ENCODE measurements at places on chromosomes 12 and 14.

GRCh38 chr14:61705017-61705416 is 9.7 kb downstream of the HIF1A start:
- H3K27ac ChIP-seq, result no peak overlapping the region
- peaks cover 73% of the 10 kb centered on the region for H3K4me1 ChIP-seq
- H3K36me3 ChIP-seq, result peaks cover 55% of the 10 kb centered on the region
- DNase-seq, result no peak
- no peak overlapping the region for H3K4me3 ChIP-seq

GRCh38 chr12:116528498-116528897 is 30.7 kb upstream of the MAP1LC3B2 start:
- H3K27me3 ChIP-seq, result no peaks in the 10 kb centered on the region
- H3K27ac ChIP-seq, result no peak overlapping the region
- H3K36me3 ChIP-seq, result no peaks in the 10 kb centered on the region

- peak; percentile 90 for DNase-seq
- peak within 1 kb of the TSS; percentile 96 for H3K27ac ChIP-seq
- peaks cover 47% of the 10 kb centered on the region for H3K4me1 ChIP-seq
- peaks cover 41% of the 10 kb centered on the region for H3K36me3 ChIP-seq
- H3K27me3 ChIP-seq, result no peaks in the 10 kb centered on the region
- H3K4me3 ChIP-seq, result peak within 1 kb of the TSS; percentile 96
Measured at GRCh38 chr14:24195186-24196070, at the start of gene TM9SF1. Gene TM9SF1 (minus strand): TSS chr14:24195441. CDS start chr14:24195019, 422 bp downstream.

DNA sequence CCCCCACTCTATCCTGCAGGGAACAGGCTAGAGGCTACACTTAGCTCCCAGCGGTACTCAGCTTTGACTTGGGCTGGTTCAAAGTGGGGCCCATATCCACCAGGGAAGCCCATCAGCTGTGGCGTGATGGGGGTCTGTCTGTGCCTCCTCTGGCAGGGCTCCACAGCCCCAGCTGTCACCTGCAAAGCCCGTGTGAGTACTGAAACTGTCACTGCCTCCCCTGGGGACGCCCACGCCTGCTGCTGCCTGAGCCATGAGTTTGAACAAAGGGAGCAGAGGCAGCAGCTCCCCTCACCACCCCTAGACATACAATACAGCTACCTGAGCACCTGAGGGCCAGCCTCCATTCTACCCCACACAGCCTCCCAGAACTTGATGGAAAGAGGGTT is 5.0 kb downstream of the REM2 start:
- peak overlapping the region; percentile 50 for H3K27ac ChIP-seq
- H3K27me3 ChIP-seq, result no peaks in the 10 kb centered on the region
- peaks cover 35% of the 10 kb centered on the region for H3K4me1 ChIP-seq

DNA sequence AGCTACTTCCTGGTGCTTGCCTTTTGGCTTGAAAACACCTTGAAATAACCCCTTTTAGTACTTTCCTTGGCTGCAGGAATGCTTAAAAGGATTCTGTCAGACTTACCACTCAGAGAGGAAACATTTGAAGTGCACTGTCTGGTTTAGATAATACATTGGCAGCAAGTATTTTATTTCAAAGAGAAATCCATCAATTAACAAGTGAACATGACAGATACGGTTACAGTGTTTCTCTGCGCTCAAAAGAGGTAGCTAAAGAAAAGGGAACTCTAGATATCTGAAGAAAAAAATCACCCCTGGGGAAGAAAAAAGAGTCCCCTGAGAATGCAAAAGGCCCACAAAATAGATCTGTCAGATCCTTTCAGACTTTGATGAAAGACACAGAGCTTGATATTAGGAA is 421.9 kb downstream of the LRFN5 start:
- no peak overlapping the region for H3K27ac ChIP-seq
- H3K27me3 ChIP-seq, result no peaks in the 10 kb centered on the region
- H3K4me3 ChIP-seq, result no peak overlapping the region
- H3K36me3 ChIP-seq, result no peaks in the 10 kb centered on the region
- no peak for DNase-seq
- H3K4me1 ChIP-seq, result no peaks in the 10 kb centered on the region

DNA sequence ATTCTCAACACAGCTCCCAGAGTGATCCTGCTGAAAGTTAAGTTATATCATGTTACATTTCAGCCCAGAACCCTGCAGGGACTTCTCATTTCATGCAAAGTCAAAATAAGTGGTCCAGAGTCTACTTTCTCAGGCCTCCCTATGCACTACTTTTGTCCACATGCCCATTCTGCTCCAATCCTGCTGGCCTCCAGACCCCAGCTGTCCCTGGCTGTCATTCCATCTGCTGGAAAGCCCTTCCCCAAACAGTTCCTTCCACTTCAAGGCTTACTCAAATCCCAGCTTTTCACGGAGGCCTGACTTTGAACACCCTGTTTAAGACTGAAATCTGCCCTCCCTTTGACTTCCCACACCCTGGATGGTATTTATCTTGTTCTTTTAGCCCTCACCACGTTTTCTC is 109.8 kb upstream of the DNM1L start:
- H3K4me3 ChIP-seq, result no peak overlapping the region
- DNase-seq, result no peak
- H3K27ac ChIP-seq, result no peak overlapping the region
- H3K4me1 ChIP-seq, result no peaks in the 10 kb centered on the region

DNA sequence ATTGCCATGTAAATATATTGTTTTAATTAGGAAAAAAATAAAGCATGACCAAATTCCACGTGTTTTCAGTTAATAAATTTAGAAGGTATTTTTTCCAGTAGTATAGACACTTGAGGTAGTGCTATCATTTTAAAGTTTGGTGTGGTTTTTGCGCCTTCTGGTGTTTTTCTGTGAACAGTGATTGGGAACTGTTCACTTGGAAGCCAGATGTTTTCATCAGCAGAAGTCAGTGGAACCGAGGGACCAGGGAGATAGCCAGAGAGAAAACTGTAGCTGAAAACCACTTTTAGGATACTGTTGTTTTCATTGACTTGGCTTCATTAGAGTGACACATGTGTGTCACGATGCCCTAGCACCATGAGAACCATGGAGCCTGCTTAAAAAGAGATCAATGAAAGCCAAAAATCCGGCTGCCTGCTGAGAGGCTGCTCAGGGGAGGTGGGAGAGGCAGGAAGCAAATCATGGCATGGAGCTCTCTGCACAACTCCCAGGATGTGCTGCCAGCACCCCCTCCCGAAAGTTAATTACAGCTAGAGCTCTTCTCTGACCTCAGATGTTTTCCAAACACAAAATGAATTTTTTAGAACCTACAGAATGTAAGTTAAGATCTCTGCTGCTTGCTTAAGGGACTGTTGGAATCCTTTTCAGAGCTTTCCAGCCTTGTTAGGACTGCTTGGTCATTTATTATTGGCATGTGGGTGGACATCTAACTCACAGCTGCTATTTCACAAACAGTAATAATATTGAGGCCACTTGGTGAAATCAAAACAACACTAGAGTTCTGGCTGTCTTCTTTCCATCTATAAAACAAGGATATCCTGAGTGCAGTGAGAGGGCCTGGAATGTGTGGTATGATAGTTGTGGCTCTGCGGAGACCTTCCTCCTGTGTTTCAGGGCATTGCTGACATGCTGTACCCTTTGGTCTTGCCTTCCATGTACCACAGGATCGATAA is 192.3 kb downstream of the ANO4 start:
- no peak overlapping the region for H3K4me3 ChIP-seq
- H3K27ac ChIP-seq, result no peak overlapping the region
- peaks cover 7% of the 10 kb centered on the region for H3K27me3 ChIP-seq
- H3K4me1 ChIP-seq, result no peaks in the 10 kb centered on the region
- H3K36me3 ChIP-seq, result no peaks in the 10 kb centered on the region

DNA sequence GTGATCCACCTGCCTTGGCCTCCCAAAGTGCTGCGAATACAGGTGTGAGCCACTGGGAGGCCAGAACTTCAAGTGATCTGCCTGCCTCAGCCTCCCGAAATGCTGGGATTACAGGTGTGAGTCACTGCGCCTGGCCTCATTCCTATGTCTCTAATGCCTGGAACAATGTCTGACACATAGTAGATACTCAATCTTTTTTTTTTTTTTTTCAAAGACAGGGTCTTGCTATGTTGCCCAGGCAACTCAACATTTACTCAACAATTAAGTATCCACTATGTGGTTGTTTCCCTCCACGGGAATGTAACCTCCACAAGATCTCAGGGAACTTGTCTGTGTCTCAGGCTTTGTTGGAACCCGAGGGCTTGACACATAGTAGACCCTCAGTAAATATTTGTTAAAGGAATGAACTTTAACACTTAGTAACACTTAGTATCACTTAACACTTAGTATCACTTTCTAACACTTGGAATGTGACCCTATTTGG is 3.0 kb upstream of the TMEM120B start:
- no peak overlapping the region for H3K27ac ChIP-seq
- no peaks in the 10 kb centered on the region for H3K27me3 ChIP-seq
- peaks cover 2% of the 10 kb centered on the region for H3K36me3 ChIP-seq
- peaks cover 18% of the 10 kb centered on the region for H3K4me1 ChIP-seq
- no peak for DNase-seq

DNA sequence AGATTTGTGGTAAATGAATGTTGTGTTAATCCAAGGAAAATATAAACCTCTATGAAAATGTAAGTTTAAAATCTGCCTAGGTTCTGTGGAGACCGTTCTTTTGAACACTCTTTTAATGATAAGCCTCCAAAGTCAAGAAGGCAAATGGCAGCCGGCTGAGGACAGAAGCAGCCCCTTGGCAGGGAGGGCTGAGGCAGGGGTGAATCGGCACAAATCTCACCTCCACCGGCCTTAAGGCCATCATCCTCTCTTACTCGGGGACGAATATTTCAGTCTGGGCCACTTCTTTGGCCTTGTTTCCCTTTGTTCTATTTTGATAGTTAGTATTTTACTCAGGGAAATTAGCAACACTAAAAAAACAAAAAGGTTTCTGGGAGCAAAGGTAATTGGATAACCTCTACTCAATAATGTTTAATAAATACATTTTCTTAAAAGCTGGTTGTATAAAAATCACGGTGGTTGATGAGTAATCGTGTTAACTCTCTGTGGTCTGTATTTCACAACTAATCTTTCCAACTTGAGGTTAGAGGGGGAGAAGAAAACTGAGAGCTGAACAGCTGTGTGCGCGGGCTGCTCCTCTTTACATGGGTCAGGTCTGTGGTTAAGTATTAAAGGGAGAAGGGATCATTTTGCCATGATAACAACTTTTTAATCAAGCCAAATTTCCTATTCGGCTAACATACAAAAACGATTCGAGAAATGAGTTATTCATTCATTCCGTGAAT is 18.6 kb downstream of the LGMN start:
- H3K36me3 ChIP-seq, result peaks cover 19% of the 10 kb centered on the region
- peak overlapping the region; percentile 67 for H3K27ac ChIP-seq
- peaks cover 4% of the 10 kb centered on the region for H3K27me3 ChIP-seq
- DNase-seq, result peak; percentile 42

GRCh38 chr12:29316752-29317151 is 64.2 kb downstream of the ERGIC2 start:
- H3K27me3 ChIP-seq, result no peaks in the 10 kb centered on the region
- H3K36me3 ChIP-seq, result peaks cover 4% of the 10 kb centered on the region
- H3K4me3 ChIP-seq, result no peak overlapping the region

DNA sequence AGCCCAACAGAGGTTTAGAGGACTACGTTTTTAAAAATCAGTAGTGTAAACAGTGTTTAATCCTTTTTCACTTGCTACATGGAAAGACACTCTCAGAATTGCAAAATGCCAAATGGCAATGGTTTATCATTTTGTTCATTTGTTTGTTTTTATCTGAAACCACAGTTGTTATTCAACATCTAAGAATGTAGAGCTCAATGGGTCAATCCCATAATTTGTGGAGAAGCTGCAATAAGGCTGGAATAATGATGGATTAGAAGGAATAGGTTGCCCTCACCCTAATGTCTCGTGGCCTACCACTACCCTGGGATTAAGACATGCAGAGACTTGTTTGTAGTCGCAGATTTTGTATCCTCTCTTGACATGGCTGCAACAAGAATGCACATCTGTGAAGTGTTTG is 115.7 kb downstream of the LLPH start:
- no peak overlapping the region for H3K4me3 ChIP-seq
- no peak for DNase-seq
- H3K36me3 ChIP-seq, result no peaks in the 10 kb centered on the region
- no peak overlapping the region for H3K27ac ChIP-seq
- H3K4me1 ChIP-seq, result no peaks in the 10 kb centered on the region
- H3K27me3 ChIP-seq, result no peaks in the 10 kb centered on the region

DNA sequence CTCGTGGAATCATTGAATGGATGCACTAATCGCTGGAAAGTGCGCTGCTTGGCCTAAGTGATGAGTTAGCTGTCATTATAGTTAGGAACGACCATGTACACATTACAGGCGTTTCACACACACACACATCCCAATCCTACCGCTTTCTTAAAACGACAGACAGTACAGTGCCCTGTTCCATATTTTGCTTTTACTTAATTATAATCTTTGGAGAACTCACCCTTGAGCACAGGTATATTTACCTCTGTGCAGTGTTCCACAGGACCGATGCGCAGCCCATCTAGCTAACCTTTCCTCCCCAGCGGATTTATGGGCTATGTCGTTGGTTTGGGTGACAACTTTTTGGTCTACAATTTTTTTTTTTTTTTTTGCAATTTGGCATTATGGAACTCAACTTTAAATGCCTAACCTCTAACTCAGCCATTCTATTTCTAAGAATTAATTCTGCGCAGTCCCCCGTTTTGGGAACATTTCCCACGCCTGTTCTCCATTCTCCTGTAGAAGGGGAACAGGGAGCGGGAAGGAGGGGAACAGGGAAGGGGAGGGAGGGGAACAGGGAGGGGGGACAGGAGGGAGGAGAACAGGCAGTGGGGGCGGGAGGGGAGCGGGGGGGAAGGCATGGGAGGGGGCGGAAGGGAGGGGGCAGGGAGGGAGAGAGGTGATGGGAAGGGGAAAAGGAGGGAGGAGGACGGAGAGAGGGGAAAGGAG is 663 bp upstream of the ULK1 start:
- peaks cover 12% of the 10 kb centered on the region for H3K4me1 ChIP-seq
- H3K27ac ChIP-seq, result no peak overlapping the region
- no peak for DNase-seq
- no peaks in the 10 kb centered on the region for H3K27me3 ChIP-seq
- no peak overlapping the region for H3K4me3 ChIP-seq

DNA sequence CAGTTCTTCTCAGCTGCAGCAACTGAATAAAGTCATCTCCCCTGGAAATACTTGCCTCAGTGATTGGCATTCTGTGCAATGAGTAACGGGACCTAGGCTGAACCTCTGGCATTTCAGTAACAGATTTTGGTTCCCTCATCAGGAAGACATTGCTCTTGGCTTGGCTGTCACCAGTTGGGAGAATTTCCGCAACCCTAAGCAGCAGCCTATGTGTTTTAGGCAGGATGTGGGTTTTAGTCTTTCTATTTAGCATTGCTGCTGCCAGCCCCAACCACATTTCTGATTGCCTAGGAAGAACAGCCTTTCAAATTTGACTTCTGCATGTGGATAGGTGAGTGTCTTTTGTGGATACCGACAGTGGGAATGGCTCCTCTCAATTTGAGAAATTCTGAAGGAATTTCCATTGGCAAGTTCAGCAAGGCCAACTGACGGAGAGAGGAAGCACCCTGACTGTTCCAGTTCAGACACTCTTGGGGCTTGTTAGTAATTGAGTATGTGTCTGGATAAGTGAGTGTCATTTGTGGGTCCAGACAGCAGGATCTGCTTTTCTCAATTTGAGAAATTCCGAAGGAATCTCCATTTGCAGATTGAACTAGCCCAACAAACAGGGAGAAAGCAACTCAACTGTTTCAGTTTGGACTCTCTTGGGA is 19.0 kb upstream of the CLEC2A start:
- no peaks in the 10 kb centered on the region for H3K27me3 ChIP-seq
- H3K4me3 ChIP-seq, result peak overlapping the region; percentile 19

- H3K4me3 ChIP-seq, result no peak overlapping the region
- DNase-seq, result no peak
- H3K27me3 ChIP-seq, result peaks cover 22% of the 10 kb centered on the region
- peaks cover under 1% of the 10 kb centered on the region for H3K36me3 ChIP-seq
- no peak overlapping the region for H3K27ac ChIP-seq
- H3K4me1 ChIP-seq, result peaks cover 10% of the 10 kb centered on the region
Measured at GRCh38 chr12:11580125-11580751, 69.2 kb upstream of the ETV6 start.
